ENCODE measurements at places on chromosomes 3 and 15.

DNA sequence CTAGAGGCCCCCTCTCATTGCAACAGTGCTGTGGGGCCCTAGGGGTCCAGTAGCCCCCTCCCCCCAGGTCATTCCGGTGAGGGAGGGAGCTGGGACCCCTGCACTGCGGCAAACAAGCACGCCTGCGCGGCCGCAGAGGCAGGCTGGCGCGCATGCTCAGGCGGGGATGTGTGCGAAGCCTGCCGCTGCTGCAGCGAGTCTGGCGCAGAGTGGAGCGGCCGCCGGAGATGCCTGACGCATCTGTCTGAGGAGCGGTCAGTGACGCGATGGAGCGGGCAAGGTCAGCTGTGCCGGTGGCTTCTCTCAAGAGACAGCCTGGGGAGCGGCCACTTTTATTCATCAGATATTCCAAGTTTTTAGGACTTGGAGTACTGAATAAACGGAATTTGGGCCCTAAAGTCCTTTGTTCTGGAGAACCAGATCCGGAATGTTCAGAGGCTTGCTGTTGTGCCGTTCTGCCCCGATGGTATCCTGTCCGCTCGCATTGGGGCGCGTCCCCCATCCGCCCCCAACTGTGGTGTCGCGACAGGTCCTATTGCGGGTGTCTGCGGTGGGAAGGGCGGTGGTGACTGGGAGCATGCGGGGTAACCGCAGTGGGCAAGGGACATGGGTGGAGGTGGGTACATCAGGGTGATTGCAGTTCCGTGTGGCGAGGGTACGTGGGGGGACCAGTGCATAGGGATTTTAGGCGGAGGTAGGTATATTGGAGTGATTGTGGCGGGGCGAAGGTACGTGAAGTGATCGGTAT, at the start of the genes SNRPN and SNURF:
SNRPN (plus strand) TSS at position 205 of the 748 bp plus-strand sequence. CDS start 19,467 bp downstream, outside the sequence.
SNURF (plus strand) TSS at position 205 of the 748 bp plus-strand sequence; CDS start at position 267, 62 bp downstream.
- peak; percentile 43 for DNase-seq

- no peak for DNase-seq
These were observed 56.2 kb downstream of the SPRED1 start for GRCh38 chr15:38308797-38309196.

GRCh38 chr15:58070801-58071418, 5.4 kb upstream of the ALDH1A2 start:
- peak; percentile 41 for DNase-seq

DNA sequence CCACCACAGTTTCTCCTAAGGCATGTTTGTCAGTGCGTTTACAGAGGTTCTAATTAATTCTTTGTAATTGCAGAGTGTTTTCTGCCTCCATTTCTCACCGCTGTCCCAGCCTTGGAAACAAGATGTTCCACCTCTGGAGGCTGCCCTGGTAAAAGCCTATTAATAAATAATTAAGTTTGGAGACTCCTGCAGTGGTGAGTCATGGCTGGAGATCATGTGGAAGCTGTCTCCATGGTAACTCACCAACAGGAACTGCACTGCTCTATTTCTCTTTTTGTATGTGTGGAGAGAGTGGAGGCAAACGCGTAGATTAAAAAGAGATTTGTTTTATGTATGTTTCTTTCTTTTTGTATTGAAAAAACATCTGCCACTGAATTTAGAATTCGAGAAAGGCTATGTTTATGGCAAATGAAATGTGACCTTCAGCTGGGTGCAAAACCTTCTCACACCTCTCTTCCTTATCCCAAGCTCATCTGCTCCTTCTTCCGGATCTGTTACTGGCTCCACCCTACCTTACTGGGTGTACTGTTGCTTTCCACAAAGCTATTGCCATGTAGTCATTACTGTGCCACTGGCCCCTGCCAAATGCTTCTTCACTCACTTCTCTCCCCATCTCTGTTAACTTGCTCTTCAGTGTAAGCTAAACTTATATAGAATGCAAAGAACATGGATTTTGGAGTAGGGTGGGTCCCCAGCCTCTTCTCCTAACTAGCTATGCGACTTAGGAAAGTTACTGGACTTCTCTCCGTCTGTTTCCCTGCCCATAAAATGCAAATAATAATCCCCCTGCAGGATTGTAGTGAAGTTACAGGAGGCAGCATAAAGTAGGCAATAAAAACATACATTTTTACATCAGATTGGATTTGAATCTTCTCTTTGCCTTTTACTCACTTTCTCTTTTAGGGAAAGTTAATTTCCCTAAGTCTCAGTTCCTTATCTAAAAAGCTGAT, 778.5 kb downstream of the NTRK3 start:
- DNase-seq = peak; percentile 25

GRCh38 chr15:29939404-29939803, 117.1 kb upstream of the TJP1 start:
- no peak for DNase-seq

- DNase-seq = no peak
These were observed 394.6 kb downstream of the ZNF385D start for GRCh38 chr3:21356402-21356801.

DNA sequence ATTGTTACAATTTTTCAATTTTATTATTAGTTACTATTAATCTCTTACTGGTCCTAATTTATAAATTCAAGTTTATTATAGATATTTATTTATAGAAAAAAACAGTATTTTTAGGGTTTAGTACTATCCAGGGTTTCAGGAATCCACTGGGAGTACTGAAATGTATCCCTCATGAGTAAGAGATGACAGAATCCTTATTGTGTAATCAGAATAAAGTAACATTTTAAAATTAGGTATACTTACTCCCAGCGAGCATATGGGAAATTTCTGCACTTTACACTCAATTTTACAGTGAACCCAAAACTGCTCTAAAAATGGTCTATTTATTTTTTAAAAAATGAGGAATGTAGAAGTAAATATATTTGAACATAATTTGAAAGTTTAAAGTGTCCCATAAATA, 202.7 kb downstream of the CGGBP1 start:
- DNase-seq = no peak

DNA sequence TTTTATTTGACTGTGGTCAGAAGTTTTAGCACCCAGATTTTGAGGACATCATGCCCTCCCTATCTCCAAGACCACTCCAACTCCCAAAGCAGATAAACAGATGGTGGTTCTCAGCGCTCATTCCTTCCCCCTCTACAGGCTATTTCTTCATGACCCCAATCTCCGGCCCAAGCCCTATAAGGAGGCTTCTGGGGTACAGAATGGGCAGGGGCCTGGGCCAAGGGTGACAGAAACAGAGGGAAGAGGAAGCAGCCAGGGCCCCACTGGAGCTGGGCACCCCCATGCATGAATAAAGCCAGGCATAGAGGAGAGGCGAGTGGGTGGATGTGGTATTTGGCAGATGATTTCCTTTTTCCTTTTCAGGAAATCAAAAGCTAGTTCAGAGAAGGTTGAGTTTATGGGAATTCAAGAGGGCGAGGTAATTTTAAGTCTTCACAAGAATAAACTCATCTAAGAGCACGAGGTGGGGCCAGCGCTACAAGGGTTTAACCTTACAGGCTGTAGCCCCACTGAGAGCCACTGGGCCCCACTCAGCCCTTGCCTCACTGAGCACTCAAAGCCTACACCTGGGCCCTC, 104.8 kb upstream of the HERC1 start:
- DNase-seq = no peak

DNA sequence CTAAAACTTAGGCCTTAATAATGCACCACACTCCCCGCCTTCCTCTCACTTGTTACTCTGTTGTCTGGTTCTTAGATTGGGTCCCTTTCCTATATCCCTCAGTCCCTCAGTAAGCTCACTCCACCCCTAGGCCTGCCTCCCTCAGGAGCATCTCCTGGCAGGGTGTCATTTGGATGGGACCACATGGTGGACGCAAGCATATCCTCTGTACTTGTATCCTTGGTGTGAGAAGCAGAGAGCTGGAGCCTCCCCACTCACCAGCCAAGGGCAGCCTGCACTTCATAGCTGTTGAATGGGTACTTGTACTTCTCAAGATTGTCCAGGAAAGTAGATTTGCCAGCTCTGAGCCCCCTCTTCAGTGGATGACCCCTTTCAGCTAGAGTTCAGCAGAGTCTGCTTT, 11.6 kb downstream of the SEC61A1 start:
- no peak for DNase-seq

DNA sequence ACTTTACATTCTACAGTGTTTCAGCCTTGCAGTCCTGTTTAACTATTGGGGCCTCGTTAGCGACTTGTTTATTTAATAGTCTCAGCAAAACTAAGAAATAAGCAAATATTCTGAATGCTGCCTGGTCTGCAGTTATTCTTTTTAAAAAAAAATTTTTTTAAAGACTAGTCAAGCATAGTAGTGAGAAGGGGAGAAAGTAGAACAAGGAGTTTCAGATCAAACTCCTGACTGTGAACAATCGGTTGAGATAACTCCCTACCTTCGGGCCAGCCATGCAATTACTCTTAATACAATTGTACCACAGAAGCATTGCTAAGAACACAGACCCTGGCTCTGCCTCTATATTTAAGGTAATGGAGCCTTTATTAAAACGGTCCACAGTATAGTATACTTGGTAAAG, 5.8 kb upstream of the DUT start:
- no peak for DNase-seq

DNA sequence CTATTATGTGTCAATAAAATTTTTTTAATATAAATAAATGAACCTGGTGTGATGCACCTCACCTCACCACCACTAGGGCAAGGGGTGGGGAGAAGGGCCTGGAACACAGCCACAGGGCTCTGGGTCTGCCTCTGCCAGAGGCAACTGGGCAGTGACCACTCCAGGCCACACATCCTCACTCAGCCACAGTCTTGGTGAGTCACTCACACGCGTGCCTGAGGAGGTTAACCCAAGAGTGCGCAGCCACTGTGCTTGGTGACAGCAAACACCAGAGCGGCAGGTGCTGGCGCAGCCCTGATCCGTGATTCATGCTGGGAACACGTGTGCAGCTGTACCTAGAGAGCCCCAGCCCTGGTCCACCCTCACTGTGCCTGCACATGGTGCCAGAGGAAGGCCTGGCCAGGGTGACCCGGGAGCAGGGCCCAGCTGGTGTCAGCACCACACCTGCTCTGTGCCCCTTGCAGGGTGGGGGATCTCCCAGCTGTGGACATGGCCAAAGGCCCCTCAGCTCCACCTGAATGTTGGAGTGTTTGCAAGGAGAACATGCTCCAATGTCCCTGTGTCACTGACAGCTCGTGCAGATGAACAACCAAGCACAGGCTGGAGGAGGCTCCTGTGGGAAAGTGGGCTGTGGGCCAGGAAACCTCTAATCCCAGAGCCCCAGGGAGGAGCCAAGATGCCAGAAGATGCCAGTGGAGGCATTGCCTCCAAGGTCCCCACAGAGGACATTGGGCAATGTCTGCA, 2.1 kb downstream of the SLC41A3 start:
- DNase-seq = peak; percentile 50

Data from T1000 (cell line).